Stimulated activated CD4-positive, alpha-beta T cell treated with anti-CD3 and anti-CD28 coated beads, Interleukin-15, amount 100 ng/mL, for 1 hour (primary cell): ENCODE measurements at places on chromosomes 3 and 15.

- peak; percentile 42 for DNase-seq
These were observed at the start of gene PPM1M for GRCh38 chr3:52245322-52246263. Gene PPM1M, plus strand, starts transcription at chr3:52245759. Its CDS starts 66 bp downstream, at chr3:52245825.

- no peak for DNase-seq
These were observed 3.6 kb downstream of the RBMS3 start for GRCh38 chr3:29284497-29284896.

GRCh38 chr3:137294839-137295238 lies 337.1 kb downstream of the IL20RB start:
- no peak for DNase-seq

- no peak for DNase-seq
These were observed 35.0 kb upstream of the COLQ start for GRCh38 chr3:15556512-15556911.

DNA sequence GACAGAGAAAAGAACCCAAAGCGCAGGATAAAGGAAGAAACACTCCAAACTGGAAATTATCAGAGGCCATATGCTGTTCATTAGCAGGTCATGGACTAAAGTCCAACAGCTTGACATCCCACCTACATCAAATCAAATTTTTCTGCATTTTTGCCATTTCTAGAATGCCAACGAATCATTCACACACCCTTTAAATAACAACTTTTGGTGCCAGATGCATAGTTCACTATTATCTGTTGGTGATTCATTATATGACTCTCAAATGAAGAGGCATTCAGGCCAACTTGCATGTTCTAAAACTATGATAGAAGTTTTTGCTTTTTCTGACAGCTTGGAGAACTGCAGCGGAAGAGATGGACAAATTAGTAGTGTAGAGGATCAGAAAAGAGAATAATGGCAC lies 529.8 kb upstream of the NAALADL2 start:
- DNase-seq, result no peak

DNA sequence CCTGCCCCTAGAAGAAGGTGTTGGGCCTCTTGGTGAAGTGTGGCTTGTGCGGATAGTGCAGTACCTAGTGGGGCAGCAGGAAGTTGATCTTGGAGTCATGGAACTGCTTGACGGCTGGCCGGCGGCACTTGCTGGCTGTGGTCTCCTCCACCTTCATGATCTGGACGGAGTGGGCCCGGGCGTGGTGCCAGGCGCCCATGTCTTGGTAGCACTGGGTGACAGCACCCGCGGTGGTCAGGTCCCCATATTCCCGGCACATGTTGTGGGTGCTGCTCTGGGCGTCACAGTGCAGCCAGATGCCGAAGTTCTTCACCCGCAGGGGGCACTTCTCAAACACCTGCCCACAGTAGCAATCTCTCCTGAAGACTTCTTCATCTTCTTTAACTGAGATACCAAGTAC lies 30.7 kb downstream of the EXOG start:
- no peak for DNase-seq

DNA sequence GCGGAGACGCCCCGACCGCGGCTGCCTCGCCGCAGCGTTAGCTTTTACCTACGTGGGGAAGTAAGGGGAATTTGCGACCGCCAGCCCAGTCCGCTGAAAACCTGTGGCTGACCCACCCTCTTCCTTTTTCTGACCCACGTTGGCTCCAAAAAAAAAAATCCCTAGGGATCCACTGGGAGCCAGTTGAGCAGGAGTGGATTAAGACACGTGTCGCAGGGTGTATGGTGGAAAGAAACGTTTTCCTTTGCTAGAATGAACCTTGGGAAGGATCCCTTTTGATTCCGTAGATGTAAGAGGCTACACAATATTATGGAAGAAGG lies 575 bp upstream of the PCYT1A start:
- DNase-seq, result no peak

GRCh38 chr3:111070772-111071256 lies 802 bp upstream of the NECTIN3 start:
- no peak for DNase-seq

DNA sequence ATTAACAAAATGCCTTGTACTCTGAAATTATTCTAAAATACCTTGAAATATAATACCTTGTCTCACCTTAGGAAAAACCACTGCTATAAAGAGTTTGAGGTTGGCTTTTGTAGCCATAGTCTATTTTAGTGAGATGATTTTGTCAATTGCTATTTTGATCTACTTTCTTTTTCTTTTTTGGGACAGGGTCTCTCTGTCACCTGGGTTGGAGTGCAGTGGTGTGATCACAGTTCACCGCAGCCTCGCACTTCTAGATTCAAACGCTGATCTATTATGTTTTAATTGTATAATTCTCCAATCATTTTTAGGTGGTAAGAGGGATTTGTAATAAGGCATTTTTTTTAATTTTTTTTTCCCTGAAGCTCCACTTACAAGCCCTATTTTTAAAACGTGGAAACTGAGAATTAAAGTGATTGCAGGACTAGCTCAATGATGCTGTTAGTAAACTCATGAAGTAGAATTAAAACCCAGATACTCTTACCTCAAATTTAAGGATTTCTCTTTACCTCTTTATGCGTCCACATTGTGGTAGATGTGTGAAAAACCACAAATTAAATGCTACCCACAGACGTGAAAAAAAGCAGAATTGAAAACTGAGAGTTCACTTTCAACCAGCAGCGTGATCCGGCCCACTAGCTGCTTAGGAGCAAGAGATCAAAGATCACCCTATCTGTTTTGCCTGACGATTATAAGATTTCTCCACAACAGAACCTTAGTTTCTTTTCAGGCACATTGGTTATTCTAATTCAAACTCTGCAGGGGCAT lies 384.2 kb downstream of the CGGBP1 start:
- DNase-seq, result no peak

GRCh38 chr3:179695672-179696313 lies 43.0 kb downstream of the USP13 start:
- no peak for DNase-seq

DNA sequence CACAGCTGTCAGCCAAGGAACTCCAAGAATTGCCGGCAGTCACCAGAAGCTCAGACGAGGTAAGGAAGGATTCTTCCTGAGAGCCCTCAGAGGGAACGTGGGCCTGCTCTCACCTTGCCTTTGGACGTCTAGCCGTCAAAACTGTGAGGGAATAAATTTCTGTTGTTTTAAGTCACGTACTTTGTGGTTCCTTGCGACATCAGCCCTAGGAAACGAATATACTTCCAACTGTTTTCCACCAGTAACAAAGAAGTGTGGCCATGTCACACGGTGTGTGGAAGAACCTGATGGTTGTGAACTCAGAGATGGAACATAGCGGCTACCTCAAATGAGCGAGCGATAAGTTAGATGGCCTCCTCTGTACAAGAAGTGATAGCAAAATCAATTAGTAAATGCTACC lies 41.0 kb upstream of the B3GNT5 start:
- DNase-seq, result no peak

DNA sequence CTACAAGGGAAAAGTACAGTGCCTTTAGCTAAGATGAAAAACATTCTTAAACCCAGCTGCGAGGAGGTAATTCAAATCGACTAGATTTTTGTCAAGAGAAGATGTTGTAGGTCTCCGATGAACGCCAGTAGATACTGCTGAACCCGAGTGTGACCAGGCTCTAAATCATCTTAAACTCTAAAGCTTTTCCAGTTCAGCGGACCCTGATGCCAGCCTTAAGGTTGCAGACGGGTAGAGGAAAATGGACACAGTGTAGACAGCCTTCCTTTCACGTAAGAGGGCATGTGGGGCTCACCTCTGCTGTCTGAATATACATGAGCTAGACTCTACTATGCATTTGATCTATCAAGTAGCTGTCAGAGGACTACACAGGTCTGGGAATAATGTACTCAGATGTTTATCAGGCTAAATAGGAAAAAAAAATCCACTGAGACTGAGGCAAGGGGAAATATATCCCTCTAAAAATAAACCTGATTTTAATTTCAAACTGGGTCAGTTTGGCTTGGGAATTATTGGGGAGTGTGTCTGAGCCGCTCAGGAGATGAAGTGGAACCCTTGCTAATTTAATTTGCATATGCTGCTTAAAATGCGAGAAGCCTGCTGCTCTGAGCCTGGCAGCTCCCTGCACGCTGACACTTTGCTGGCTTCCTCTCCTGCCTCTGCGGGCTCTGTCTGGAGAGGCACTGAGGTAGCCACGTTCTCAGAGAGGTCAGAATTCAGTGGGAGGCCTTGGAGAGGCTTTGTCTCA lies 151.9 kb downstream of the CADPS start:
- DNase-seq, result no peak

DNA sequence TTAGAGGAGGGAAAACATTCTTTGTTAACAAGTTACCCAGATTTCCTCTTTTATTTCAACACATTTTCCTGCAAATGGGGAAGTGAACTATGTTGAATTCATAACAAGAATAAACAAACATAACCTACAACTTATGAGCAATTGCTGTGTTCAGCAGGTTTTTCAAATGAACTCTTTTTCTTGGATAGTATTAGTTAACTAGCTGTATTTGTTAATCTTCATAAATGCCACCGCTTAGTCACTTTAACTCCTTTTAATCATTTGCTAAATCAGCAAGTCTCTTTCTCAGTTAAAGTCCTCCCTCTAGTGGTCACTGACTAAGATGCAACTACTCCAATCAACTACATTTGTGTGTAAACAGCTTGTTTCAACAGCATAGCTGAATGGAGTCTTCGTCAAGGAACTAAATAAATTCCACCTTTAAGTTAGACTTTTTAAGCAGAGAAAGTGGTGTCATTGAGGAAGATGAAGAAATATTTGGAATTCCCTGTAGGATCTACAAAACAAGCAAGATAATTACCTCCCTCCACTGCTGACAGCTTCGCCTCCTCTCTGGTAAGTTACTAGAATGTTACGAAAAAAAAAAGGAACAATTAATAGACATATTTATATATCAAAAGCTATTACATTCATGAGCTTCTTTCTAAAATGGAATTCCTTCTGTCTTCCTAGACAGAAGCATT lies 1122.0 kb downstream of the ROBO1 start:
- no peak for DNase-seq

DNA sequence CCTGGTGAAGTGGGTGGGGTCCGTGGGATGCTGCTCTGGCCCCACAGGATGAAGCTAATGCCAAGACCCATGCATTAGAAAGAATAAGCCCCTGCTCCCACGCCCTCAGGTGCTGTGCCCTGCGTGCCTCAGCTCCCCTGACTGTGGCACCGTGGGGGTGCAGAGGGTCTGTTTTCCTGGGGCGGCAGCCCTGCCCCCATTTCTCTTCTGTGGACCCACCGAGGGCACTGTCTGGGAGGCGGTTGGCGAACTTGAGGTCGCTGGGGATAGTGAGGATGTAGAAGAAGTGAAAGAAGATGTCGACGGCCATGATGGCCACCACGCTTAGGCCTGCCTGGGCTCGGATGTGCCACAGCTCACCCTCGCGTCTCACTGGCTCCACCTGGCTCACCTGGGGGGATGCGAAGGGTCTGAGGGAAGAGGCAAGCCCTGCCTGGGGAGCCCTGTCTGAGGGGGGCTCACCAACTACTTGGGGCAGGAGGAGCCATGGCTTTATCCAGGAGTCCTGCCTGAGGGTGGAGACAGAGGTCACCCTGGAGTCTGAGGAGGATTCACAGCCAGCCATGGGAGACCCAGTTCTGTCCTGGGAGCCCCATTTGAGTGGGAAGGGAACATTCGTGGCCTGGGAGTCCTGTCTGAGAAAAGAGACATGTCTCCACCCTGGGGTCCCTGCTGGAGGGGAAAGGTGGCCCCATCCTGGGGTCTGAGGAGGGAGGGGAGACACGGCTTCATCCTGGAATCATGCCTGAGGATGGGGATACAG lies 5.1 kb downstream of the HHATL start:
- no peak for DNase-seq

GRCh38 chr3:48501196-48501595 lies 2.8 kb downstream of the SHISA5 start:
- no peak for DNase-seq

DNA sequence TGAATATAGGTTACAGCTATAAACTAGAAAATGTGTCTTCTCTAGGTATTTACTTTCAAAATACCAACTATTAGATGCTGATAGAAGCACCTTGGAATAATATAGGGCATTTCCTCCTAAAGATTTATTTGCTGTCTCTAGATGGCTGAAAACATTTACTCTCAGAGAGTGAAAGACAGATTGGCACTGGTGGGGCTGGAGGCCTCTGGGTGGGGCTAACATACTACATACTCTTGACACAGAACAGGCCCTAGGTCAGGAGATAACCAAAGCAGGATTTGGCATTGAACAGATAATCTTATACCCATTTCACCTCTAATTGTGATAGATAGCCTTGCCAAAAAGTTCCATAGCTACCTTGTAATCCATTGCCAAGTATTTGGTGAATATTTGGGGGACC lies 253.3 kb upstream of the TBC1D5 start:
- no peak for DNase-seq

DNA sequence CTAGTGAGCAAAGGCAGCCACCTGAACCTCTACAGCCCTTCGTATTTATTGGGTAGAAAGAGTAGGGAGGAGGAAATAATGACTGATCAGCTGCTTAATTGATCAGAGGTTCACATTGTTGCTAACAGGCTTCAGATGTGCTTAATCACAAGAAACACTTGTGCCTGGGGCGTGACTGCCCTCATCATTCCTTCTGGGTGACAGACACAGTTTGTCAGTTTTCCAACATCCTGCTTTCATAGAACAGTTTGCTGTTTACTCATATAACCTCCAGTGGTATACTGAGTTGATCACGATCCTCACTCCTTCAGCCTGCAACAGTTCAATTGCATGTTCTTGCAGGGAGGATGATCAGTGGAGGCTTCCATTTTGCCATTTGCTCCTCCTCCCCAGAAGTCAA lies 13.6 kb upstream of the CASR start:
- DNase-seq, result no peak

GRCh38 chr3:113211330-113212149 lies at the start of gene BOC:
Gene BOC, plus strand, starts transcription at chr3:113211557. Its CDS starts 38,246 bp downstream, at chr3:113249803.
- no peak for DNase-seq

DNA sequence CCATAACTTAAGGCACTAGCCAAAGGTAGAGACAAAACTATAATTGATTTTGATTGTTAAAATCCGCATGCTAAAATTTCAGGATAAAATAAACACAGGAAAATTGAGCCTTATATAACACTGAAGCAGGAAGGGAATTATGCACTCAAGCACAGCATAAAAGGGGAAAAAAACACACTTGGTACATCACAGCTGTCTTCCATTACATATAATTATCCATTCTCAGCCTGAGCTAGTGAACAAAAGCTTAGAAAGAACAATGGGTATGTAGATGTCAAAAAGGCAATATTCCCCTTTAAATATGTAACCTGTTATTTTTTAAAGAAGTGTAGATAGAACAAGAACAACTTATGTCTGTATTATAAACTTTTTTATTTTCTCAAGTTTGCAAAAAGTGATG lies 899.2 kb downstream of the ROBO1 start:
- DNase-seq, result no peak
